Mesendoderm (in vitro differentiated cells): ENCODE measurements at places on chromosomes 7 and 10.

DNA sequence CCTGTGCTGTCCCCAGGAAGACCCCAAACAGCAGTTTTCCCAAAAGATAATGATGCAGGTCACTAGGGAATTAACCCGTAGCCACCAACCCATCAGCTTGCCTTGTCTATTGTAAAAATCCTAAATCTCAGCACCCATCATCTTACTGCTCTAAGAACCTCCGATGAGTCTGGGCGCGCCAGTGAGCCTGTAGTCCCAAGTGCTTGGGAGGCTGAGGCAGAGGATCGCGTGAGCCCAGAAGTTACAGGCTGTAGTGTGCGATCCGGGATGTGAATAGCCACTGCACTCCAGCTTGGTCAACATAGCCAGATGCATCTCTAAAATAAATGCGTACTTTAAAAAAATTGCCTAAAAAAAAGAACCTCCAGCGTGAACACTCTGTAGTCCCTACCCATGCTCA is 951 bp downstream of the AS3MT start:
- no peak for DNase-seq

GRCh38 chr10:86644152-86644793 is 10.1 kb upstream of the OPN4 start:
- DNase-seq, result peak; percentile 53

- DNase-seq, result peak; percentile 62
These were observed 63.5 kb downstream of the LGI1 start for GRCh38 chr10:93821051-93821772.

DNA sequence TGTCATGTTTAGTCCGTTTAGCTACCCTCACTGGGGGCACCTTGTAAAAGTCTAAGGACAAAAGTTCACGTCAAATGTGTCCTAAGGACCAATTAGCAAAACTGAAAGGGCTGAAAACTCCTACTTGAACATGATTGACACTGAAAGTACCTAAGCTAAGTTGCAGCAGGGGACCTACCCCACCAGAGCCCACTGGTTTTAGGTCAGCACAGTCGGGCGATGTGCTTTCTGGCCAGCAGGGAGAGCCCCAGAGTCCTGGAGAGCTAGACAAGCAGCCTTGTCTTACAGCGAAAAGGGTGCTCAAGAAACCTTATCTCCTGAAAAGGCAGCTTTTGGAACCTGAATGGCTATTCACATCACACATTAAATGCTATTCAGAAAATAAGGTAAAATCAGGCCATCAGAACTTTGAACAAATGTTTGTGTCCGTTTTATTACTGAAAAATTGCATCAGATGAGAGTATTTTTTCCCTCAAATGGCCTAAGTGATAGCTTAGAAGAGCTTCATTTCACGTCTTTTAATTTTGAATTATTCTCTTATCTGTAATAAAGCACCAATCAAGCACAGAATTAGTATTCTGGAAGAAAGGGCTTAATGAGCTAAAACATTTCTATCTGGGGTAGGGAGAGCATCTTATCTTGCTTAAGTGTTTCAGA is 52.2 kb upstream of the MKI67 start:
- peak; percentile 80 for DNase-seq

DNA sequence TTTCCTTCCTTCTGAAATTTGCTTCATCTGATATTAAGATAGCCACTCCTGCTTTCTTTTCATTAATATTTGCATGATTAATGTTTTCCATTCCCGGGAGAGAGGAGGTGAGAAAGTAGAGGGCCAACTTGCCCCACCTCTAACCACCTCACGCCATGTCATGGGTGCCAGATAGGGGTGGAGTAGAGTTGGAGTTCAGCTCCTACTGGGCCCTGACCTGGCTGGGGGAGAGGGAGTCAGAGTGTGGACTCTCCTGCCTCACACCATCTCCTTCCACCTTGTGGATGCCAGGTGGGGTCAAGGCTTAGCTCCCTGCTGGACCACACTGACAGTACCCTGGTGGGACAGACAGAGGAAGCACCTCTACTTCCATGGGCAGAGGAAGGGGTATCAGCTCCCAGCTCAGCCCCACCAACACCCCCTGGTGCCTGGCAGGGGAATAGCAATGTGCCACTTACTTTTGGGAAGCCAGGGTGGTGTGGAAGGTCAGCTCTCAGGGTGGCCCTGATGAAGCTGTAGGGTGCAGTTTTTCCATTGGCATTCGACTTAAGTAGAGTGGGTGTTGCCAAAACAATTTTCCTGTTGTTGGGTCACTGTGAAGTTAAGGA is 28.0 kb downstream of the CHST12 start:
- peak; percentile 57 for DNase-seq

- no peak for DNase-seq
These were observed 14.9 kb downstream of the BZW2 start for GRCh38 chr7:16660702-16661464.

GRCh38 chr10:14477408-14477710 is 146.6 kb upstream of the FRMD4A start:
- no peak for DNase-seq
